ENCODE measurements at places on chromosomes 7 and 10.

DNA sequence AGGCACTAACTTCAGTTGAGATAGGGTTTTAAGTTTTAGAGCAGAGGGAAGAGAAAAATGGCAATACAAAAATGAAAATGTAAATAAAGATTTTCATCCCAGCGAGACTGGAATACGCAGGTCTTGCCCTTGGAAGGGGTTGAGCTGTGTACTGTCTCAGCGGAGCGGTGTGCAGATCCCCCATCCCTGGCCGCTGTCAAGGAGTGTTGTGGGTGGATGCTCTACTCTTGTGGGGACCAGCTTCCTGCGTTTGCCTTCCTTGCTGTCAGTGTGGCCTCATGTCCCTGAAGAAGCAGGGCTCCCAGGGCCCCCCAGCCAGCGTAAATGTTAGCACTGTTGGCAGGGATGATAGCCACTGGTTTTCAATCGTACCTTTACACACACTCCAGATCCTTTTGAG is 249.7 kb upstream of the PITRM1 start:
- no peak for DNase-seq

- no peak for DNase-seq
Measured at GRCh38 chr7:38465956-38466355, 165.2 kb downstream of the AMPH start.

DNA sequence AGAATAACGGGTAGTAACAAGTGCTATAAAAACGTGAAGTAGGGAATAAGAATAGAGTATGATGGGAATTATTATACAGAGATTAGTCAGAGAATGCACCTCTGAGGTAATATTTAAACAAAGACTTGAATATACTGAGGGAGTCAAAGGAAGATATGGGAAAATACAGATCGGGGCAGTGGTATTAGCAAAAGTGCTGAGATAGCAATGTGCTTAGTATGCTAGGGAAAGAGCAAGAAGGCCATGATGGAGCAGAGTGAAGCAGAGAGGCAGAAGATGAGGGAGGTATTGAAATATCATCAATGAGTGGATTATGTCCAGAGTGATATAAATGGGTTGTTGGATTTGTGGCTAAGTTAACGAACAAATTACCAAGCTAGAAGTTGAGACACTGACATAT is 96.5 kb upstream of the GPR22 start:
- DNase-seq: no peak

DNA sequence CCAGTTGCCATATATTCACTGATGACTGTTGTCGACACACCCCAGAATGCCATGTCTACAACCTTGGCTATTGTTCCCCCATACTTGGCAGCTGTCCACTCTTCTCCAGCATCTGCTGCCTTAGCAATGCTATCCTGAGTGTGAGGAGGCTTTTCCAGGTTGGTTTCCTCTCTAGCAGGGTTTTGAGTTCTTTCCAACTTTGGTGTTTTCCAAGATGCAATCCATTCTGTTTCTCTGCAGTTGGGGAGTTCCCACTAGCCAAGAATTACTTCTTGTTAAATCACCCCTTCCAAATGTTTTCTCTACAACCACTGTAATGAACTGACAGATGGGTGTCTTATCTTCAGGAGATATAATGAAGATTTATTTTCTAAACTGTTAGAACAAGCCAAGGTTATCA is 617.4 kb downstream of the CCSER2 start:
- DNase-seq: no peak

DNA sequence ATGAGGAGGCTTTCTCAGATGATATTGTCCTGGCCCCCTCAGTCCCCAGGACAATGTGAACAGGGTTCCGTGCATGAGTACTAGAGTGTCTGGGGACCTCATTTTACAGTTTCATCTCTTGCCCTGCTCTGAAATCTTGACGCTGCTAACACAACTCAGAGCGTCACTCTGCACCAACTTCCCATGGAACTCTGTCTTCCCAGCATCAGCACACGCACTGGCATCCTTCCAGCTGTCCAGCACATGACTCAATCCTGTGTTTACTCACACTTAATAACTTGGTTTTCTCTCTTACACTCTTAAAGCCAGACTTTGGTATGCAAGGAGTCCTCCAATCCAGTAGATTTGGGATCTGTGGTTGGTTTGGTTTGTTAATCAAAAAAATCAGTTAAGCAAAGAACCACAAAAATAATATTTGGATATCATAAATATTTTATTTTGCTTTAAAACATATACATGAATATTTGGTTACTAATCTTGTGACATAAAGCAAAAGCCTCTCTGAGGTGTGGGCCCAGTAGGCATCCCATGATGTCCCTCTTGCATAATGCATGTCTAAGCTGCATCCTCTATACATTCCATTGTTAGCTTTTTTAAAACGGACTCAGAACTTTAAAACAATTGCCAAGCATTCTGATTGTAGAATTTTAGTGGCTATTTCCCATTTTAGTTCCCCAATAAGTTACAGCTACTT is 131.0 kb downstream of the CXCL12 start:
- no peak for DNase-seq

- DNase-seq: no peak
Measured at GRCh38 chr7:101555269-101555920, 73.7 kb downstream of the MYL10 start.

GRCh38 chr7:106374437-106374836 is 89.7 kb upstream of the NAMPT start:
- DNase-seq: no peak

DNA sequence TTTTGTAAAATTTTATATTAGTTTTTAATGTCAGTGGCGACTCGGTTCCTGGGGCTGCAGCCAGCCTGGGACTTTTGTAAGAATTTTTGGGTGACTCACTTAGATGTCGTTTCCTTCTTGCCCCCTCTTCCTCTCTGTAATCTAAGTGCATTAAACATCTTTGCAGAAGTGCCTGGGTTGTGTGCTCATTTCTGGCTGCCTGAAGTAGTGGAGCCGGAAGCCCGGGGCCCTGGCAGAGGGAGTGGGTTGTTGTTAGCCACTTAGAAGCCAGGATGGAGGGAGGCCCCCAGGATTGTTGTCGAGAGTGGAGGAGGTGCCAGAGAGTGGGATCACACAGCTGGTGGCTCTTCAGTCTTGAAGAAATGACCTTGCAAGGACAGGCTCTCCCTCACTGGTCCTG is 11.0 kb upstream of the TRIM8 start:
- no peak for DNase-seq

GRCh38 chr10:6383096-6383812 is 180.5 kb downstream of the PFKFB3 start:
- no peak for DNase-seq

Measured in WERI-Rb-1 (cell line).